ENCODE measurements at places on chromosomes 6 and 20.
A peak's percentile ranks its signal among the peaks of the same experiment; 100 is the strongest.

DNA sequence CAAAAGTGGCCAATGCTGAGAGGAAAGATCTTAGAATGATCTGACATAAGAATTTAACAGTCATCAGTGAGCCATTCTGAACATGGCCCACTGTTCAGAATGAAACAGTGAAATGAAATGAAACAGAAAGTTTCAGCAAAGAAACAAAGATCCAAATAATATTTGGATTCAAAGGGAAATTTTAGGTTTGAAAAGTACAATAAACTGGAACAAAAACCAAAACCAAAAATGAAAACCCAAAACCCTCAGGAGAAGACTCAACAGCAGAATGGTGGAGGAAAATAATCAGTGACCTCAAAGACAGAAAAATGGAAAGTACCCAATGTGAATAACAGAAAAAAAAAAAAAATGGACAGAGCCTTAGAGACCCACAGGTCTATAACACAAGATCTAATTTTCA, 66.1 kb upstream of the EMILIN3 start:
- no peak for DNase-seq

DNA sequence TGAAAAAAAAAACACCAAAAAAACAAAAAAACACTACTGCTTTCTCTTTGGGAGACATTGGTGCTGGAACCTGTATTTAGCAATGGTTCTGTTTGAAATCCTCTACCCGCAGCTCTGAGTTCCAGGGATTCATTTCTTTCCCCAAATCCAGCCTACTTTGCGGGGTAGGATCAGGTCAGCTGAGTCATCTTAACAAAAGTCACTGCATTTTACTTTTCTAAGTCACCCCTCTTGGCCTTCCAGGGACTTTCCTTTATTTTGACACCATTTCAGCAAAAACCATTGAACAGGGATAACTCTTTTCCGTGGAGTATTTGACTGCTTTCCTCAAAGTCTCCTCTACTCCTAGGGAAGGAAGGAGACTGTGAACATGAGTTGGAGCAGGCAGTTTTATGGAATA, 837.6 kb downstream of the MAFB start:
- DNase-seq, result peak; percentile 42

- no peak for DNase-seq
Measured at GRCh38 chr20:15411781-15412180, 1074.4 kb upstream of the FLRT3 start.

DNA sequence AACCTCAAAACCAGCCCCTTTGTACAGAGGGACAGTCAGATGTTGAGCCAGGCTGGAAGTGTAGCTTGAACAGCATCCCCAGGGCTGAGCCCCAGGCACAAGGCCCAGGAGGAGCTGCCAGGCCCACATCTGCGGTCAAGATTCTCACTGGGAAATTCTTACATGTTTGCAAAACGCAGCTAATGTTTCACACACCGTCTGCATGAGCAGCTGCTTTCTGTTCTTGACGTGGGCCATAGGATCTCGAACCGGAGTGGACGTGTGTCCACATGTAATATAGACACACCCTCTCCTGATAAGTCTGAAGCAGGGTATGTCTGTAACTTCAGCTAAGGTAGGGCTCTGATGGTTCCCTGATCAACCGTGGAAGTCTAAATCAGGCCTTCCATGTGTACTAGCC, 41.3 kb upstream of the TRAF3IP2 start:
- peak; percentile 87 for DNase-seq

DNA sequence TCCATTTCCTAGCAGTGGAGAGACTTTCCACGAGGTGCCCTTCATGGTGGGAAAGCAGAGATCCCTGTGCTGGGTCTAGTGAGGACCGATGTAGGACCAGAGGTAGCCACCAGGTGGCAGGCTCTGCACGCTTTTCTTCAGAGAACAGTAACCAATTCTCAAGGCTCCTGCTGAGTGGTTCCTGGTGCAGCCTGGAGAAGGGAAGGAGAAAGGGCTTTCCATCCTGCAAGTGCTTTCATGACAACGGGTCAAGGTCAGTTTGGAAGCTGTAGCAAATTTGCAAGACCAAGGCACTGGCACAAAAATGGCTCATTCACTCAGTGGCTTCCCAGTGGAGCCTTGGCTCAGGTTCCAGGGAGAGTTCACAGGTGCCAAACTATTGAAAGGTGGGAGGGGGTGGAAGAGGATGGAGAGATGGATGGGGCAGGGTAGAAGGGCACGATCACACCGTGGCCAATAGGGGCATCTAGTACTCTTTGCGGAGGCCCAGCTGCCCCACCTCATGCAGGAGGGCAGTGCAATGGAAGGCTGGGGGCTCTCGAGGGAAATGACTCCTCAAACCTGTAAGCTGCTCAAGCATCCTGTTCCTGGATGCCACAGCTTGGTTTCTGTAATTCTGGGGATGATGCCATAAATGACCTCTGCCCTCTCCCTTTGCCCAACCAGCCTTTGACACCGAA, 25.5 kb upstream of the KCNK16 start:
- peak; percentile 42 for DNase-seq

GRCh38 chr6:4313044-4313686, 177.8 kb upstream of the ECI2 start:
- DNase-seq, result peak; percentile 72

DNA sequence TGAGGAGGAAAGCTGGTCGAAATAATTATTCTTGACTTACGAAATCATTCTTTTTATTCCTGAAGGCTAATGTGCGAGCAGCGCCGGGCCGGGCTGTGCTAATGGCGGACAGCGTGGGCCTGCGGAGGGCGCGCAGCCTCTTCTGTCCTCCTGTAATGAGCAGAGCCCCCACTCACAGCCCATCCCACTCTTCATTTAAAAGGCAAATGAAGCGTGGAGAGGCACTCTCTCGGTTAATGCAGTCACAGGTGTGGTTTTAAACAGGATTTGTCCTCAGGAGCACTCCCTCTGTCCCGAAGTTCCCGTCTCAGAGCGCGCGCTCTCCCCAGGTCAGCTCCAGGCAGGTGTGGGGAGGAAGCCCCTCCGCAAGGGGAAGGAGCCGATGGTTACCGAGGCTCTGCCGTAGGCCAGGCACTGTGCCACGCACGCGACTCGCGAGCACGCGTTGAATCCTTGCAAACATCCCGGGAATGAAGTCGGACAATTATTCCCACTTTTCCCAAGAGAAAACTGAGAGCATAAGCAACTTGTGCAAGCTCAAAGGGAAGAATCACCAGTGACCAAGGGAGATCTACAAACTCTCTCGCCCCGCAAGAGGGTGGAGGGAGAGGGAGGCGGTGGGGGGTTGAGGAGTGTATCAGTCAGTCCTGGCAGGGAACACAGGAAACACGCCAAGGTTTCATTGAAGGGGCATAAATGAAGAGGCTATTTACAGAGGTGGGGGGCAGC, 35.5 kb upstream of the ZFAND3 start:
- no peak for DNase-seq

- peak; percentile 9 for DNase-seq
Measured at GRCh38 chr6:92810913-92811312, 608.4 kb downstream of the EPHA7 start.

GRCh38 chr6:55040102-55040848, 134.0 kb upstream of the HCRTR2 start:
- peak; percentile 55 for DNase-seq

DNA sequence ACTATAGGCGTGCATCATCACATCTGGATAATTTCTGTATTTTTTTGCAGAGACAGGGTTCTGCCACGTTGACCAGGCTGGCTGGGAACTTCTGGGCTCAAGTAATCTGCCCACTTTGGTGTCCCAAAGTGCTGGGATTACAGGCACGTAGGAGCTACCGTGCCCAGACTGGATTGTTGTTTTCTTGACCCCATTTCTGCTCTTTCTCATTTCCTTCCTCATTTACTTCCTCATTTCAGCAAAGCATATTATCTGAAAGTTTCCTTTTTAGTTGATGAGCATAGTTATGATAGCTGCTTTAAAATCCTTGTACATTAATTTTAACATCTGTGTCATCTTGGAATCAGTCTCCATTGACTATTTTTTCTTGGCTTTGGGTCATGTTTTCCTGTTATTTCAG, 301.0 kb upstream of the RUNX2 start:
- no peak for DNase-seq

DNA sequence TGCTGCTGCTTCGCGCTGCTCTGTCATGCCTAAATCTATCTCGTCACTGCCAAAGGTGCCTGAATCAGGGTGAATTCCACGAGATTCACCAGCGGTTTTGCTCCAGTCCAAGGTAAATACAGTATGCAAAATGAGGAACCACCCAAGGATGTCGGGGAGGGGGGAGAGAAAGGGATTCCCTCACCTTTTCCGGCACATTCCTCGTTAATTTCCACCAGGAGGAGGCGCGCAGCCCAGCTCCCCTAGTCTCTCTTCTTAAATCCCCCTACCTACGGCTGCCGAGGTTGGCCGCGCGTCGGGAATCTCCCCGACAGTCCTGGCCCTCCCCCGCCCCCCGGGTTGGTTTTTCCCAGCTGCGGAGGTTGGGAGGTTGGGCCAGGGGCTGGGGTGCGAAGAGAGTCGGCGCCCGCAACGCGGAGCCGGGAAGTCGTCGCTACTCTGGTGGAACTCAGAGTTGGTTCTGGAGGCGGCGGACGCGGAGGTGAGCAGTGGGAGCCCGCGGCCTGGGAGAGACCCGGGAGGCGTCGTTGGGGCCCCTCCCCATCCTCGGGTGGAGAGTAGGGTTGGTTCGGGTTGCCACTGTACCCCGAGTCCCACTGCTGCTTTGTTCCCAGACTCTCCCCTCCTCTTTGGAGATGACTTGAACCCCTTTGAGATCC, at the start of gene TPBG:
Gene TPBG (plus strand): TSS at position 390 of the 659 bp plus-strand sequence. CDS start 1,145 bp downstream, outside the sequence.
- DNase-seq, result peak; percentile 89

DNA sequence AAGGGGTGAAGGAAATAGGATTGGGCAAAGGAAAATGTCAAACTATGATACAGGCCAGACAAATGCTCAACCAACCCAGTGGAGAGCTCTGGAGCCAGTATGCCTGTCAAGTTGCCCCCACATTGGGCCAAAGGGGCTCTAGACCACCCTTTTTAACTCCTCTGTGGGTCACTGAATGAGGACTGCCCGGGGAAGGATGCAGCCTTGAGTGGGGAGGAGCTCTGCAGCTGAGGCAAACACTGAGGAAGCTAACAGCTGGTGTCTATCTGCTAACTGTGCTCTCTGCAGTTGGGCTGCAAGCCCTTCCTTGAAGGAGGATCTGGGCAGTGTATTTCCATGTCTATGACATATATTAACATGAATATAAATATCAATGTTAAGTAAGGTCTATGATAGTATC, 98.4 kb upstream of the PRSS16 start:
- DNase-seq, result no peak

DNA sequence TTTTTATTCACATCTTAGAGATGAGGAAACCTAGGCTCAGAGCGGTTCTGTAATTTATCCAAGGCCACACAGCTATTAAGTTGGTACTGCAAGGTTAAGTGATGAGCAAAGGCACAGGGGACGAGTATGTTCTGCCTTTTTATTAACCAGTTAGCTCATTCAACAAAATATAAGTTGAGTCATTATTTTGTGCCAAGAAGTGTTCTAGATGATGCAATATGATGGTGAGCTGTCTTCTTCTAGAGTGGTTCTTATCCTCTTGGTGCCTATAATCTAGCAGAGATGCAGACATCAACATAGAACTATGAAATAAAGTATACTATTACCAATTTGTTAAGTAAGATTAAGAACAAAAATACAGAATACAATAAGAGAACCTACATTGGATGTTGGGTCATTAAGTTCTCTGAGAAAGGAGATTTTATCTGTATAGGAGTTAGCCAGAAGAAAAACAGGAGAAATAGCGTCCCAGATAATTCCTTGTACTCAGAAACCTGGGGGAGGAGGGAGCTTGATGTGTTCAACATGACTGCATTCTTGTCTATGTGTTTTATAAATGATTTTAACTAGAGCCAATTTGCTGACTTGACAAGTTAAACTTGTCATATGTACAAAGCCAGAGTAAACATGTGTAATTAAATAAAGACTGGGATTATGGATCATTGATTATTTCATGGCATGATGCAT, 122.3 kb downstream of the TBXT start:
- DNase-seq, result no peak

DNA sequence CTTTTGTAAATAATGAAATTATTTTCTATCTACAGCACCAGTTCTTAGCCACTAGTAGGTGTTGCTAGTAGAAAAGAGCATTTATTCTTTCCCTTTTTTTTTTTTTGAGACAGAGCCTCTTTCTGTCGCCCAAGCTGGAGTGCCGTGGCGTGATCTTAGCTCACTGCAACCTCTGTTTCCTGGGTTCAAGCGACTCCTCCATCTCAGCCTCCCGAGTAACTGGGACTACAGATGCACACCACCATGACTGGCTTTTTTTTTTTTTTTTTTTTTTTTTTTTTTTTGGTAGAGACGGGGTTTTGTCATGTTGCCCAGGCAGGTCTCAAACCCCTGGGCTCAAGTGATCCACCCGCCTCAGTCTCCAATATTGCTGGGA, 6.7 kb downstream of the PCMT1 start:
- DNase-seq, result no peak

DNA sequence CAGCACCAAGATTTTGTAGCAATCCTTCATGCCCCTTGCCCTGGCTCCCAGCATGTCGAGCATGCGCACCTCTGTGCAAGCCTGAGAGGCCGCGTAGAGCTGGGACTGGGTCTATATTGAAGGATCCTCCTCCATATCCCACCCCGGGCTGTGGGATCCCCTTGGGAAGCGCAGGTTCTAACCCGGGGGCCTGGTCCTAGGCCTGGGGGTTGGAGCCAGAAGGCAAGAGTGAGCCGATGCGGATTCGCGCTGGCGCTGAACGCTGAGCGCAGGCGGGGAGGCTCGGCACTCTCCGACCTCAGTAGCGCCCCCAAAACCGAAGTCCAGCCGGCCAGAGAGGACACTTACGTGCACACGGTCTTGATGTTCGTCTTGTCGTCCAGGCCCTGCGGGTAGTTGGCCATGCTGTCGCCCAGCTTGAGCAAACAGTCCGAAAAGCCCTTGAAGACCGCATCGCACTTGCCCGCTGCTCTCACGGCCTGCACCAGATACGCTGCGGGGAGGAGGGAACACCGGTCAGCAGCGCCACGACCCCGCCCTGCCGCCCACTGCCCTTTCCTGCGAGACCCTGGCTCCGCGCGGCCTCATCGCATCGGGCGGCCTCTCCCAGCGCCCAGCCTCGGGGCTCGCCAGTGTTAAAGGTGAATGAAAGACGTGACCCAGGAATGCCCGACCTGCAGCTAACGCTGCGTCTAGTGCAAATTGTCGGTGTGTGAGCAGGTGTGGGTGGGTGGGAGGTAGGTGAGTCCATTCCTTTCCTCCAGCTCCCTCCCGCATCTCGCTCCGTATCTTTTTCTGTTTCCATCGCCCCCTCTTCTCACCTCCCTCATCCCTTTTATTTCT, 4.5 kb downstream of the NRN1 start:
- DNase-seq, result no peak

- no peak for DNase-seq
Measured at GRCh38 chr20:38623061-38623460, 21.5 kb downstream of the ARHGAP40 start.

GRCh38 chr6:3232017-3232945, 4.8 kb upstream of the TUBB2B start:
- no peak for DNase-seq
